ENCODE measurements at places on chromosomes 11 and 22.

DNA sequence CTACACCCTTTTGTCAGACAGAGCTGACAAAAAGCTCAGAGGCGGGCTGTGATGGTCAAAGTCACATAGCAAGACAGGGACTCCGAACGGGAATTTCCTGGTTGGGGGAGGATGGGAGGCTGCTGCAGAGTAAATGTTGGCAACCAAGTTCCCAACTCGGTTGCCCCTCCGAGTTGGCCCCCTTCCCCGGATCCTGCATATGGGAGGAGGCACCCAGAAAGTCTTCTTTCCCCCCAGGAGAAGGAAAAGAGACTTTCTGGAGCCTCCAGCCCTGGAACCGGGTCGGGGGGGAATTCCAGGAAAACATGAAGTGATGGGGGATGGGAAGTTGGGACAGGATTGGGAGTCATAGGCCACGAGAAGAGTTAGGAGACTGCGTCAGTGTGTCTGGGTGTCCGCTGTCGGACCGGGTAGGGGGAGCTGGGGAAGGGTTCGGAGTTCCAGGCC is 614 bp downstream of the SELENOM start:
- no peak for DNase-seq

DNA sequence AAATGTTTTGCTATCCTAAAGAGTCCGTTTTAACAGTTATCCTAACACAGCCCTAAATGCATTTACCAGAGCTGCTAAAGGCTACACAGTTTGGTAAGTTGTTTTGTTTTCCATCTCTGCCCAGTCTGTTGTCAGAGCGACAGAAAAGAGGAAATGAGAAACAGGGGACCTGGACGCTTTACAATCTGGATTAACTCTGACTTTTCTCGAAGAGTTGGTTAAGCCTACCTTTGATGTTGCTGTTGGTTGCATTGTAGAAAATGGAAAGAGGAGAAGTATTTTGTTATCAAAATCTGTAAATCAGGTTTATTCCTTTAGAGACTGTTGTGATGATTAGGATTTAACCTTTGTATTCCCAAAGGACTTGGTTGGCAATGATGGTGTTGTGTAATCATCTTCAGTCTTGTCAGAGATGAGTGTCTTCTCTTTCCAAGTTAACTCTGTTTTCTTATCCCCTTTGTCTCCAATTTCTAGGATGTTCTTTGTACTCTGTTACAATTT is 481 bp downstream of the ANGPTL5 start:
- DNase-seq, result peak; percentile 0

GRCh38 chr11:116478669-116479668 is 293.8 kb downstream of the BUD13 start:
- no peak for DNase-seq

DNA sequence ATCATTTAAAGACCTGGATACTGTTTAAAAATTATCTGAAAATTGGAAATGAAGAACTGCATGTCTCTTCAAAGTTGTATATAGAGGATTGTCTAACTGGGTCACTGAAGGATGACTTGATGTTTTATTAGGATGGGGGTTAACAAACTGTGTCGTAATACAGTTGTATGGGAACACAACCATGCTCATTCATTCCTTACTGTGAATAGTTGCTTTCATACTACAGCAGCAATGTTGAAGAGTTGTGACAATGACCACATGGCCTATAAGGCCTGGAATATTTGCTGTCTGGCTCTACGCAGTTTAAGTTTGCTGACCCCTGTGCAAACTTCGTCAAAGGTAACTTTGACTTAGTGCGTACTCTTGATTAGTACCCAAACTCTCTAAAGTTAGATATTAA is 38.4 kb downstream of the FDX1 start:
- DNase-seq, result no peak

GRCh38 chr11:59754494-59754858 is 700 bp upstream of the STX3 start:
- no peak for DNase-seq

DNA sequence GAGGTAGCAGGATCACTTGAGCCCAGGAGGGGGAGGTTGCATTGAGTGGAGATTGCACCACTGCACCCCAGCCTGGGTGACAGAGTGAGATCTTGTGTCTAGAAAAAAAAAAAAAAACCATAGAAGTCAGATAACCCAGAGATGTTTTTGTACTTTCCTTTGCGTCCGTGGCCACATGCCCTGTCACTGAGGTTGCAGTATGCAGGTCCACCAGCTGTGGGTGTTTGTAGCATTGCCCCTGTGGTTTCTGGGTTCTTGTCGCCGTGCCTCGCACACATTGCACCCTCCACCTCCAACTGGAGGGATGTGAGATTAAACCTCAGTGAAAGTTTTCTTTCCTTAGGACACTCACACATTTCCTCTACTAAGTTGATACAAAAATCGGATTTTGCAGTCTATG is 70.3 kb downstream of the TNRC6B start:
- DNase-seq, result no peak

DNA sequence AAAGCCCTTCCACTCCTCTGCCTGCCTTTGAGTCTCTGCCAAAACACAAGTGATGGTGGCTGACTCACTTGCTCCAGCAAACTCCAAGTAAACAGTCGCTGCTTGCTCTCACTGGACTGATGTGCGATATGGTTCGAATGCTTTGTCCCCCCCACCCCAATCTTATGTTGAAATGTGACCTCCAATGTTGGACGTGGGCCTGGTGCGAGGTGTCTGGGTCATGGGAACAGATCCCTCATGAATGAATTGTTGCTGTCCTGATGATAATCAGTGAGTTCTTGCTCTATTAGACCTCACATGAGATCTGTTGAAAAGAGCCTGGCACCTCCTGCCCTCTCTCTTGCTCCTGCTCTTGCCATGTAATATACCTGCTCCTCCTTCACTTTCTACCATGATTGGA is 747.9 kb downstream of the OPCML start:
- DNase-seq, result no peak

DNA sequence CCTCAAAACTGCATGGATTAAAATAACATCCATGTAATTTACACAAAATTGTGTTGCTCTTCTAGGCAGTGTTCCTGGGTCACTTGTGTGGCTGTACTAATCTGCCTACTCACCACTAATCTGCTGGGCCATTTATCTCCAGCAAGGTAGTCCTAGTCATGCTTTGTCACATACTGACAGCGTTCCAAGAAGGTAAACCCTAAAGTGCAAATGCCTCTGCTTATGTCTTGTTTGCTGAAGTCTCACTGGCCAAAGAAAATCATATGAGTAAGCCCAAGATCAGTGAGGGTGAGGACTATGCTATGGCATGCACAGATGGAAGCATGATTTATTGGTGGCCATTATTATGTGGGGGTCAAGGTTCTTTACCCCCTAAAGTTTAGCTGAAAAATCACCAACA is 630.2 kb upstream of the LUZP2 start:
- DNase-seq, result no peak

GRCh38 chr11:68889948-68890446 is 13.6 kb downstream of the MRPL21 start:
- DNase-seq, result no peak

DNA sequence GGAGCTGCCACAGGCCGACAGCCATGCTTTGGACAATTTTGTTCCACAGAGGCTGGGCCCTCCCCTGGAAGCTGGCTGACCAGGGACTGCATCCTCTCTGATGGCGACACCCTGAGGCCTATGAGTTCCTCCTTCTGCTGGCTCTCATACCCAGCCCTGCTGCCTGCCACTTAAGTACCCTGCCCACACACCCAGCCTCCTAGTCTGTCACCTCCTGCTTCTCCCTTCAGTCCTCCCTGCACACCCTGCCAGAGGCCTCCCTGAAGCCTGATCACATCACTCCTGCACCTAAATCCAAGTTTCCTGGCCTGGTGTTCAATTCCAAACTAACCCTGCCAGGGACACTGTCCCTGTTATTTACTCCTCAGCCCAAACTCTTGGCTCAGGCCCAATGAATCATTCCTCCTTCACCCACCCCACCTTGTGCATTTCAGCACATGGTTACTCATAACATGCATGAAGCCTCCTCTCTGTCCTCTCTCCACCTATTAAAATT is 136.7 kb upstream of the NECTIN1 start:
- no peak for DNase-seq

DNA sequence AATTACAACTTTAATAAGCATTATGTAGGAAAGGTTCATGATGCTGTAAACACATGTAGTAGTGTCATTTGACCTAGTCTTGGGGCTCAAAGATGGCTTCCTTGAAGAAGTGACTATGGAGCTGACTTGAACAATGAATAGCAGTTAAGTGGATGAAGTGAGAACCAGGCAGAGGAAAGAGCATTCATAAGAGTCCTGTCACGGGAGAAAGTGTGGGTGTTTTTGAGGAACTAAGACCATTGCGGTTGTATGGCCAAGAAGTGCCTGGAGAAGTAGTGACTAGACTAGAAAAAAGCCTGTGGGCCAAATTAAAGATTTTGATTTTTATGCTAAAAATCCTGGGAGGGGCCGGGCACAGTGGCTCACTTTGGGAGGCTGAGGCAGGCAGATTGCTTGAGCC is 7.2 kb upstream of the IL18BP start:
- DNase-seq, result no peak

DNA sequence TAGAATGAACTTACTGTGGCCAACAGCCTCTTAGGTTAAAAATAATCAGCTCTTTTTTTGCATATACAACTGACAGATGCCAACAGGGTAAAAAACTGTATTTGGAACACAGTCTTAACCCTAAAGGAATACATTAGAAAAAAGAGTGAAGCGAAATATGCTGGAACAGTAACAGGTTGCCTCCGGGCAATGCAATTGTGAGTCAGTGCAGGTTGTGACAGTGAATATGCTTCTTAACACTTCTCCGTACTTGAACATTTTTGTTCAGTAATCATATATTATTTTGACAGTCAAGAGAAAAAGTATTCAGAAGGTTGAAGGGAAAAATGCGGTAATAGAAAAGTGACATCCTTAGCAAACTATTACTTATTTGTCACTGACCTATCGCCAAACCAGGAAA is 98.5 kb downstream of the DBX1 start:
- no peak for DNase-seq

GRCh38 chr11:45856044-45856468 is 8.8 kb downstream of the CRY2 start:
- DNase-seq, result no peak

DNA sequence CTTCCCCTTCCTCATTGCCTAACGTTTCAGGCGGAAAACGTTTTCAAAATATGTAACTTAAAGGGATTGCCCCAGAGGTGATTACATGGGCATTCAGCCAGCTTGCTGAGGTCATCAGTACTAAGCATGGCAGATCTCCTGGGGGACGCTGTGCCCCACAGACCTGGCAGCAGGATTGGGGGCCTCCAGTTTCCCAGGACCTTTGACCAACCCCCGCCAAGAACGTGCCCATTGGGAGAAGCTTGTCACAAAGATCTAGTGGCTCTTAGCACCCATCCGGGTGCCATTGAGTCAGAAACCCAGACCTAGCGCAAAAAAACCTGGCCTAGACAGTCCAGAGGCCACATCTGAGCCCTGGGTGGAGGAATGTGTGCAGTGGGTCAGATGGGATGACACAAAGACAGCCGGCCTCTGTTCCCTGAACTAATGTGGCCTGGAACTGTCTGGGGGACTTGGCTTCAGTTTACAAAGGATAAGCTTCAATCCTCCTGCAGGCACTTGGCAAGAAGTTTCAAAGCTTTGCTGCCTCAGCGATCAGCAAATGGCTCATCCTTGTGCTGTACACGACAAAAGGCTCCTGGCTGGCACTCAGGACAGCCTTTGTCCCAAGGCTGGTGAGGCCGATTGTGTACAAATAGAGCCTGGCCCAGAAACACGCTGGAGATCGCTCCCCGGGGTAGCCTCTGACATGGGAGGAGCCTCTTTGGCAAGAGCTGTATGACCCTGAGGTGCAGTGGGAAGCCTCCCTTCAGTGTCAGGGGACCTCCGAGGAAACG is 9.5 kb downstream of the C1QTNF6 start:
- no peak for DNase-seq

DNA sequence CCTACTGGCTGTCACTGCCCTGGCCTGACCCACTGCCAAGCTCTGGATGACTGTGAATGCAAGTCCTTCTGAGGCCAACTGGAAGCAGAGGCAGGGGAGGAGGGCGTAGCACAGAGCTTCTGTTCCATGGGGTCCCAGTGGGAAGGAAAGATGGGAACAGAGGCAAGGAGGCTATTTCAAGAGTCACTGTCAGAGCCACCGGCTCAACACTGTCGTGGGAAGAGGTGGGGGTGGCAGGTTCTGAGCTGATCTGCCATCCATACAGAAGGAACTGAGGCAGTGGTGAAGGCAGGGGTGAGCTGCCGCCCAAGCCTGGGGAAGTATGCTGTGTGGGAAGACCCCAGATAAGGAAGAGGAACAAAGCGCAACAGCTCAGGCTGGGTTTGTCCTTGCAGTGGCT is 54.7 kb downstream of the SGSM3 start:
- DNase-seq, result no peak

DNA sequence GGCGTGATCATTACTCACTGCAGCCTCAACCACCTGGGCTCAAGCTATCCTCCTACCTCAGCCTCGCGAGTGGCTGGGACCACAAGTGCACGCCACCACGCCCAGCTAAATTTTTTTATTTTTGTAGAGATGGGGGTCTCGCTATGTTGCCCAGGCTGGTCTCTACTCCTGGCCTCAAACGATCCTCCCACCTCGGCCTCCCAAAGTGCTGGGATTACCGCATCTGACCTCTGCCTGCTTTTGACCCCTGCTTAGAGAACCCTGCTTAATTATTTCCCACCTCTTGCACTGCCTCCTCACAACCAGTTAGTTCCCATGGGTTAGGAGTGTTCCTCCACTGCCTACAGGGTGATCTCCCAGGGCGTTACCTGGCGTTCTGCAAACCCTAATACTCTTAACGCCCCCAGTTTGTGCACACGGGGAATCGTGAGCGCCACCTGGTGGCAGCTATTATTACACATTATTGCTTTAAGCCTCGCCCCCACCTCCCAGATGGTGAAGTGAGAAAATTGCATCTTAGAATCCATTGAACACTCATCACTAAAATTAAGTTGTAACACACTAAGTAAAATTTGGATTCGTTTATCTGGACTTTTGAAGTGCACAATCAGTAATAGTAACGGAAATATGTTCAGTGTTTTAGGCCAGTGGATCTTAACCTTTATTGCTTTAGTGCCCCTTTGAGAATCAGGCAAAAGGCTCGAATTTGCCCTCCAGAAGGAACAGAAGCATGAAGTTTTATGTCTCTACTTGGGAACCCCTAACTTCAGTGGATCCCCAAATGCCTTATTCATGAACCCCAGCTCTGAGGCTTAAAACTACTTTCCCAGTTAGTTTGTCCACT is 61.4 kb upstream of the ASPHD2 start:
- peak; percentile 22 for DNase-seq

GRCh38 chr11:93199616-93200015 is 1.8 kb upstream of the SLC36A4 start:
- DNase-seq, result no peak

- DNase-seq, result no peak
Observed at GRCh38 chr11:33892906-33893594, 1.2 kb upstream of the LMO2 start.

- DNase-seq, result no peak
Observed at GRCh38 chr22:50599816-50600455, 657 bp upstream of the MAPK8IP2 start.

DNA sequence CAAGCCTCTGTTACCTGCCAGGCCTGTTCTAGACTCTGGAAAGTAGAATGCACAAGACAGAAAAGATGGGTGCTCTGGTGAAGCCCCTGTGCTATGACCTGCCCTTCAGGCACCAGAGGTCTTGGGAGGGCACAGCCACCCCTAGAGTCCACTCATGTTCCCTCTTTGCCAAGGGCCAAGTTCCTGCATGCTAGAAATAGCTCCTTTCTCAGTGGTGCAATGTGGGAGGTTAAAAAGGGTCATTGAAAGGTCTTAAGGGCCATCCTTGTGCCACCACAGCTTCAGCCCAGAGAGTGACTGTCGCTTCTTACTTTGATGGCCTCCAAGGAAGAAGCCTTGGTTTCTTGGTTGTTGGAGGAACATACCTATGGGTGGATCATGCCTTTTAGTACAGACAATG is 84.6 kb upstream of the PARVA start:
- no peak for DNase-seq
